ENCODE measurements at places on chromosomes 7 and 10.

GRCh38 chr10:91597197-91597881, 35.5 kb downstream of the PPP1R3C start:
- DNase-seq, result no peak

GRCh38 chr10:111367531-111367930, 290.7 kb downstream of the ADRA2A start:
- no peak for DNase-seq

- DNase-seq, result no peak
These were observed 73.8 kb upstream of the TMEM106B start for GRCh38 chr7:12137283-12137682.

GRCh38 chr7:44050915-44051560, 6.5 kb downstream of the DBNL start:
- no peak for DNase-seq

GRCh38 chr7:98907570-98907969, 29.2 kb downstream of the TRRAP start:
- DNase-seq, result no peak

DNA sequence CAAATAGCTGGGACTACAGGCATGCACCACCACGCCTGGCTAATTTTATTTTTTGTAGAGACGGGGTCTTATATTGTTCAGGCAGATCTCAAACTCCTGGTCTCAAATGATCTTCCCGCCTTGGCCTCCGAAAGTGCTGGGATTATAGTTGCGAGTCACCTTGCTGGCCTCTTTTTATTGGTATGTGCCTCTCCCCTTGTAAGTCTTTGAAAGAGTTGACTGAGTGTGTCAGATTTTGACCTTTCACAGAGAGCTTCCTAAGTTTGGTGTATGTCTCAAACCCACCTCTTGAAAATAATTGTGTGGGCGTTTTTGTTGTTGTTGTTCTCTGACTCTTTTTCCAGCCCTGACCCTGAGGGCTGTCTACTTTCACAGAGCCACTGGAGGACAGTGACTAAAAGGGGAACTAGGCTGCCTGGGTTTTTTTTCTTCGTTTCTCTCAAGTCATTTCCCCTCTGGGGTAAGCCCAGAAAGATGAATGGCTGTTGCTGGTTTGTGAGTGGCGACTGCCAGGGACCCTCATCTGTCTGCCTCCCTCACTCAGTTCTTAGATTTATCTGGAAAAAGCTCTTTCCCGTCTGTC, 262.8 kb downstream of the ZEB1 start:
- DNase-seq, result no peak

Measured in cortex of kidney (tissue), 1 donor.